Amniotic stem cell (primary cell): ENCODE measurements at places on chromosomes 11 and 22.

- DNase-seq = no peak
These were observed 911.9 kb downstream of the OPCML start for GRCh38 chr11:132620423-132620822.

DNA sequence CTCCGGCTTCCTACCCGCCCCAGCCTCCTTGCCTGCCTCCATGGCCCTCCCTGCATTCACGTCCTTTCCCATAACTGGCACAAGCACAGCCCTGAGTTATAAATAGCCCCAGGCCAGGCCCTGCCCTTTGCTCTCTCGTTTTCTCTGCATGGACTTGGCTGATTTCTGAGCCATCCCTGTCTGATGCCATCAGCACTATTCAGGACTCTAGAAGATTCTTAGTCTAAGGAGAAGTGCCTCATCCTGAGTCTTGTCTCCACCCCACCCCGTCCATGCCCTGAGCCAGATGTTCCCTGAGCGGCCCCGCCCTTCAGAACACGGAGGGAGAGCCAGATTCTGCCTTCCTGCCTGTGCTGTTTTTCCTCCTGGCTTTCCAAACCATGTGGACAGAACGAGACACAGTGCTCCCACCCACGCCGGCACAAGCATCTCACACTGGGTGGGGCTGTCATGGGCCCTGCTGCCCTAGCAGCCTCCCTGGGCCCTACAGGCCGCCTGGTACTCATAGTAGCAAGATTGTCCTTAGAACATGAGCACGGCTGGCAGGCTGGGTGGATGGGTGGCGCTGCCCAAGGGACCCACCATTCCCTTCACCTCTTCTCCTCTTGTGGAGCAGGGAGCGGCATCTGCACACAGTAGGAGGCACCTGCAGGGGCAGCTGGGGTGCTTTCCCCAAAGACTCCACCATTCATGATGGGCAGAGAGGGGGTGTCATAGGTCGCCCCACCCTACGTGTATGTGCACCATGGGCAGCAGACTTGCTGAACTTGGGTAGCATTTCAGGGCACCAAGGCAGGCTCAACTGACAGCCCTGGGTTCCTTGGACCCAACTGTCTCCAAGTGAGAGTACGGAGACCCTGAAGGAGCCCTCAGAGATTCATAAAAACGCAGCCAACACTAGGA lies 76.9 kb downstream of the BCR start:
- no peak for DNase-seq

- no peak for DNase-seq
These were observed 38.8 kb downstream of the CLDN25 start for GRCh38 chr11:113818426-113818825.

DNA sequence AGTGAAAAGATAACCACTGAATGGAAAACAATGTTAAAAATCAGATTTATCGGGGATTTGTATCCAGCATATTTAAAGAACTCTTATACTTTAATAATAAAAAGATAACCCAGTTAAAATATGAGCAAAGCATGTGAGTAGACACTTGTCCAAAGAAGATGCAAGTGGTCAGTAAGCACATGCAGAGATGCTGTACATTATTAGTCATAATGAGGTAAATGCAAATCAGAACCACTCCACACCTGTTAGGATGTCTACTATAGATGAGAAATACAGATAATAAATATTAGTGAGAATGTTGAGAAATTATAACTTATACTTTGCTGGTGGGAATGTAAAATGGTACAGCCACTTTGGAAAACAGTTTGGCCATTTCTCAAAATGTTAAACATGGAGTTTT lies 28.0 kb downstream of the QSER1 start:
- no peak for DNase-seq

DNA sequence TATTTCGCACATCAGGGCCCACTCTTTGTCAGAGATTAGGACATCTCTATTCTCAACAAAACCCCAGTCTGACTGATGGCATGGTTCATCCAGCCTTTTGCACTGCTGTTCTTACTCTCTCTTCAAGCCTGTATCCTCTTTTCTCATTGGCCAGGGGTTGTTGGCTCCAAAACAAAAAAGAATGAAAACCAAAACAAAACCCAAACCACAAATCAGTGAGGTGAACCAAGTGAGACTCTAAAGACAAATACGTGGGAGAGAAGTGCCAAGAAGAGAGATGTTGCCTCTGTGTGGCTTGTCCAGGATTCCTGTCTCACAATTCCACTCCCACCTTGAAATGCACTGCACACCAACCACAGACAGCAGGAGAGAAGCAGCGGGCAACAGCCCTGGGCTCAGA lies 278.9 kb upstream of the NARS2 start:
- no peak for DNase-seq

GRCh38 chr11:79353706-79354105 lies 87.1 kb downstream of the TENM4 start:
- DNase-seq = no peak

DNA sequence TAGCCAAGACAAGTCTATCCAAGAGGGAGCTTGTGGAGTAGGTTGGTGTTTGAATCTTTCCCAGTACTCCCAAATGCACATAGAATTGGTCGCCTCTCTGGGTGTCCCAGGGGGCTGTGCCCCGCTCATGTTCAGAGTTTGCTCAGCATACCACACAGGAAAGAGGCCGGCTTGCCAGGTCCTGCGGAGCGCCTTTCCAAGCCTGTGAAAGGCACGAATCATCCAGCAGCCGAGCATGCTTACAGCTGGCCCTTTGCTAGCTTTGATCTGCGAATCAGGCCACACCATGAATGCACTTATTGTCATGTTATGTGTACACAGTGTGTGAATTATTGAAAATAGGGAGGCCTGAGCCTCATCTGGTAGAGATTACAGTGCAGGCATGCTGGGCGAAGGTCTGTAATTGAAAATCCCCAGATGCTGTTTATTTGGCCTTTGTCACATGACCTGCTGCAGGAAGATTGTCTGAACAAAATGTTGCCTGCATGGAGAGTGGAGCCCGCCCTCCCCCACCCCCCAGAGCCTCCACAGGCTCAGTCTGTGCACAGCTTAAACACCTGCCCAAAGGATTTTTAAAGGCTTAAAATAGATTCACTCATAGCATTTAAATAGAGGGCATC lies 163.3 kb upstream of the RASSF10 start:
- no peak for DNase-seq

- no peak for DNase-seq
These were observed 11.3 kb downstream of the PCSK7 start for GRCh38 chr11:117220568-117220967.

- no peak for DNase-seq
These were observed 1.4 kb downstream of the TBX1 start for GRCh38 chr22:19761725-19762567.

GRCh38 chr11:13952221-13952620 lies 10.3 kb upstream of the SPON1 start:
- DNase-seq = no peak

GRCh38 chr11:32953700-32954099 lies 61.1 kb downstream of the QSER1 start:
- no peak for DNase-seq

GRCh38 chr11:765025-765801 lies 12.1 kb downstream of the GATD1 start:
- no peak for DNase-seq

GRCh38 chr22:48900327-48900597 lies 927.4 kb downstream of the BRD1 start:
- no peak for DNase-seq

DNA sequence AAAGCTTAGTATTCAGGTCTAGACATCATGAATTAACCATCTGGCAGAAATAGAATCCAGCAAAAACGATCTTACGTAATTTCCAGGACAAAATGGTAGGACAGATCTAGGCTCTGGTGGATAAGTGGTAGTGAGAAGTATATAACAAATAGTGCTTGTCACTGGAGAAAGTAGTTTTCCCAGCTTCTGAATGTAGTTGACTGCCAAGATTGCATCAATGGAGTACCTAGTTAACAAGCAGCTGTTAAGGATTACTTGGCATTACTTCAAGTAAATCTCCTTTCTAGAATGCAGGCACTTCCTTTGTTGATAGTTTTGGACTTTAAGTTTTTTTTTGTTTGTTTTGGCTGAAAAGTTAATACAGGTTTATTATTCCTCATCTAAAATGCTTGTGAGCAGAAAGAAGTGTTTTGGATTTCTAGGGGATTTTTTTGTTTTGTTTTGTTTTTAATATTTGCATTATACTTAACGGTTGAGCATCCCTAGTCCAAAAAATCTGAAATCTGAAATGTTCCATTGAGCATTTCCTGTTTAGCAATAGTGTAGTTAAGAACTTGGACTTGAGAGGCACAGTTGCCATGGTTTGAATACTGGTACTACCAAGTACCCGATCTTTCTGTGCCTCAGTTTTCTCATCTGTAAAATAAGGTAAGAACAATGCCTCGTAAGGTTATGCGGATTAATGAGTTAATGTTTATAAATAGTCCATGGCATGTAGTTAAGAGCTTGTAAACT lies 20.3 kb downstream of the FAM118B start:
- DNase-seq = no peak

GRCh38 chr22:44220727-44221680 lies 40.3 kb downstream of the PARVG start:
- DNase-seq = no peak

GRCh38 chr22:40552070-40552469 lies 84.4 kb downstream of the MRTFA start:
- no peak for DNase-seq

DNA sequence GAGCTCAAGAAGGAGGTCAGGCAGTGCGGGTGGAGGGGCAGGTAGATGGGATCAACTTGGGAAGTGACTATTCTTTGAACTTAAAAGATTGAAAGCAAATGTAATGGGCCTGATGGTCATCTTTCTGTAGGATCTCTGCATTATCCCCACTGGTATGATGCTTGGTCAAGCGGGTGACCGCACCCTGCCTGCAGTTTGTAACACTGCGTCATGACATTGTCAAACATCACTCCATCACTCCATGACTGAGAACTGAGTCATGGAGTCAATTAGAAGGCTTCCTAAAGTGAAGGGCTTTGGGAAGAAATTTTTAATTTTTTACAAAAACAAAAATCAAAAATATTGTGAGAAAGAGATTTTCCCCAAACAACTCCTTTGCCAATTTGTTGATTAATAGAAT lies 62.4 kb upstream of the BMAL1 start:
- DNase-seq = no peak
